Suprapubic skin (tissue), 4 donors: ENCODE measurements at places on chromosomes 5 and 9. TPM values are rescaled to one million over a fixed set of nuclear protein-coding genes. Genes with fewer than 3 reads are reported as not detected.

DNA sequence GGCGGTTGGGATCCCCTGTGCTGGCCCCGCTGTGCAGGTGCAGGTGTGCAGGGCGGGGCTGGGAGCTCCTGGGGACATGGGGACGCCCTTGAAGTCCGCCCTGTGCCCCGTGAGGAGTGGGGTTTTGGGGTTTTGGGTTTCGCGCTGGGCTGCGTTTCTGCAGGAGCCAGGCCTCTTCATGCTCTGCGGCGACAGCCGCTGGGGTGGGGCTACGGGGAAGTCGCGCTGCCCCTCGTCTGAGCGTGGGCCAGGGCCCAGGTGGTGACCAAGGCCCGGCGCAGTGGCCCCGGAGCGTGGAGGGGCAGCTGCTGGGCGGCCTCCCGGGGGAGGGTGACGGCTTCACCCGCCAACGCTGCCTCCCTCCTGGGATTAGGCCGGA is 47.8 kb upstream of the IRX4 start:
- no peaks in the 10 kb centered on the region for H3K36me3 ChIP-seq
- peaks cover 21% of the 10 kb centered on the region for H3K4me1 ChIP-seq
- peak overlapping the region; percentile 48 for H3K4me3 ChIP-seq
- peak overlapping the region; percentile 77 for H3K27ac ChIP-seq
- peaks cover 39% of the 10 kb centered on the region for H3K27me3 ChIP-seq
- DNase-seq = no peak

GRCh38 chr9:113186137-113186755 is 34.8 kb downstream of the FKBP15 start:
- peaks cover 89% of the 10 kb centered on the region for H3K36me3 ChIP-seq
- no peak overlapping the region for H3K27ac ChIP-seq
- no peak overlapping the region for H3K4me3 ChIP-seq

DNA sequence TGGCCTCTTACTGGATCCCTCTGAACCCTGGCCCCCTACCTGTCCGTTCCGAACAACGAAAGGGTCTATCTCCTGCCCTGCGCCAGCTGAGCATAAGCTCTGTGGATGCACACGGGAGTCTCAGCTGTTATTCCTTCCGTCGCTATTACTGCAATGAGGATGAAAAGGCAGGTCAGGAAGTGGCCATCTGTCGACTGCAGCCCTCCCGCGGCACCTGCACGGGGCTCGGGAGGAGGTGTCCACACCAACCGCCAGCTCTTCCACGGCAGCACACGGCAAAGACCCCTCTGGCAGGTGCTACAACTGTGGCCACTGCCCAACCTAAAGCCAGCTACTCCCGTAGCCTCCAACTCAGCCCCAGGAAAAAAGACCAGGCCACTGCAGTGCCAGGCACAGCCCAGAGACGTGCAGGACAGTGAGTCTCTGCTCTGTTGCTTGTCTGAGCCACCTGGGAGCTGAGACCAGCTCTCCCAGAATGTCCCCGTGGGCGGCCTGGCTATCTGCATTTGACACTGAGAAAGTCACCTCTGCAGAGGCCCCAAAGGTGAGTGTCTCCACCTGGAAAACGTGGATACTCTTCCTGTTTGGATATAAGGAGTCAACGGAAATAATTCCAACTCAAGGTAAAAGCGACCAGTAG is 19.1 kb downstream of the CAMSAP1 start:
- no peak overlapping the region for H3K4me3 ChIP-seq
- no peaks in the 10 kb centered on the region for H3K36me3 ChIP-seq
- no peak overlapping the region for H3K27ac ChIP-seq
- DNase-seq = peak; percentile 58
- H3K27me3 ChIP-seq = no peaks in the 10 kb centered on the region

GRCh38 chr5:38660194-38660668 is 103.8 kb upstream of the LIFR start:
- H3K36me3 ChIP-seq = no peaks in the 10 kb centered on the region
- no peak overlapping the region for H3K27ac ChIP-seq
- no peak overlapping the region for H3K4me3 ChIP-seq
- H3K4me1 ChIP-seq = no peaks in the 10 kb centered on the region
- no peaks in the 10 kb centered on the region for H3K27me3 ChIP-seq

The LOX gene
- 4.9 TPM for total RNA-seq

DNA sequence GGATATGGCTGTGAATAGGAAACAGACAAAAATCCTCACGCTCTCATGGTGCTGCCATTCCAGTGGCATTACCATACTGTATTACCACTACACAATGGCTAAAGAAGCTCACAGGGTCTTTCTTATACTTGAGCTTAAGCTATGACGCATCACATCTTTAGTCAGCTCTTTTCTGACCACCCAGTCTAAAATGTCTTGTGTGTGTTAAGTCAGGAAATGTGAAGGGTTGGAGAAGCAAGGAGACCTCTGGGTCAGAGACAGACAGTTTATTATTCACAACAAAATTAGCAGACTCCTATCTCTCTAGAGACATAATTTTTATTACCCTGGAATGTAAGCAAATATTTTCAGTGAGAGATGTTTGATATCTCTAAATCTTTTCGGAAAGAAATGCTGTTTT is 1583.2 kb upstream of the WWC1 start:
- no peaks in the 10 kb centered on the region for H3K36me3 ChIP-seq
- no peaks in the 10 kb centered on the region for H3K27me3 ChIP-seq
- no peaks in the 10 kb centered on the region for H3K4me1 ChIP-seq
- H3K4me3 ChIP-seq = no peak overlapping the region
- no peak overlapping the region for H3K27ac ChIP-seq

GRCh38 chr5:74556006-74556405 is 84.5 kb downstream of the ENC1 start:
- no peak for DNase-seq
- H3K27ac ChIP-seq = no peak overlapping the region
- H3K36me3 ChIP-seq = no peaks in the 10 kb centered on the region

The PPP2R2B gene
- 1.5 TPM for total RNA-seq

The IFNA13 gene
- not detected for total RNA-seq

DNA sequence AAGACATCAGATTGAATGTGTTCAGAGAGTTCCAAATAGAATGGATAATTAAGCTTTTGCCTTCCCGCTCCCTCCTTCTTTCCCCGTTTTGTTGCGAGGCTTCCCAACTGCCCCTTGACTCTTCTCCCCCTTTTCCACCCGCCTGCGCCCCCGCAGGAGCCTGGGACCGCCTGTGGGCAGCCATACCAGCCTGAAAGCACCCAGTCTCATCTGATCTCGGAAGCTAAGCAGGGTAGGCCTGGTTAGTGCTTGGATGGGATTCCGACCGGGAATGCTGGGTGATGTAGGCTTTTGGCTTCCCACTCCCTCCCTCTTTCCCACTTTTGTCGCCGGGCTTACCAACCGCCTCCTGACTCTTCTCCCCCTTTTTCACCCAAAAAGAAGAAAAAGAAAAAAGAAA is 6.8 kb upstream of the HSD17B4 start:
- no peaks in the 10 kb centered on the region for H3K4me1 ChIP-seq
- H3K36me3 ChIP-seq = no peaks in the 10 kb centered on the region
- no peak overlapping the region for H3K4me3 ChIP-seq
- no peaks in the 10 kb centered on the region for H3K27me3 ChIP-seq
- H3K27ac ChIP-seq = no peak overlapping the region
- no peak for DNase-seq

The PAEP gene
- total RNA-seq = not detected

- H3K4me1 ChIP-seq = no peaks in the 10 kb centered on the region
- no peak for DNase-seq
- H3K27ac ChIP-seq = no peak overlapping the region
- H3K27me3 ChIP-seq = no peaks in the 10 kb centered on the region
- H3K36me3 ChIP-seq = no peaks in the 10 kb centered on the region
These were observed 52.6 kb upstream of the CNOT6 start for GRCh38 chr5:180441564-180442051.

- peaks cover 44% of the 10 kb centered on the region for H3K4me1 ChIP-seq
- peak overlapping the region; percentile 77 for H3K27ac ChIP-seq
- no peaks in the 10 kb centered on the region for H3K27me3 ChIP-seq
- no peak overlapping the region for H3K4me3 ChIP-seq
- no peak for DNase-seq
These were observed 43.0 kb downstream of the ARHGAP26 start for GRCh38 chr5:142813220-142813619.

The NR5A1 gene
- not detected for total RNA-seq

DNA sequence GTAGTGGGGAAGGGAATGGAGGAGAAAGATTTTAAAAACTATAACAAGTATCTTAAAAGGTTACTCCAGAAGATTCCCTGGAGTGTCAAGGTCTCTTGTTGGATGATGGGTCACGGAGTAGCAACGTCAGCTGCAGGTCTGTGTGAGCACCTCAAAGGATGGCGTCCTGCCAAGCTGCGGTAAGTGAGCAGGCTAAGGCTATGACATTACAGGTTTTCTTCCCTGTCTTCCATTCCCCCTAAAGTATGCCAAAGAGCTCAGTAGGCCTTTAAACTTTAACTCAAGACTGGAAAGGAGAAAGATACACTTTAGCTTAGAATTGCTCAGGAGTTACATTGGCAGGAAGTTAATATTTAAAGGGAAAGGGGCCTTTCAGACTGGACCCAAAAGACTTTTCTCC is 17.5 kb downstream of the SPOCK1 start:
- no peak overlapping the region for H3K4me3 ChIP-seq
- H3K27ac ChIP-seq = no peak overlapping the region
- no peaks in the 10 kb centered on the region for H3K4me1 ChIP-seq
- no peaks in the 10 kb centered on the region for H3K27me3 ChIP-seq
- no peaks in the 10 kb centered on the region for H3K36me3 ChIP-seq

DNA sequence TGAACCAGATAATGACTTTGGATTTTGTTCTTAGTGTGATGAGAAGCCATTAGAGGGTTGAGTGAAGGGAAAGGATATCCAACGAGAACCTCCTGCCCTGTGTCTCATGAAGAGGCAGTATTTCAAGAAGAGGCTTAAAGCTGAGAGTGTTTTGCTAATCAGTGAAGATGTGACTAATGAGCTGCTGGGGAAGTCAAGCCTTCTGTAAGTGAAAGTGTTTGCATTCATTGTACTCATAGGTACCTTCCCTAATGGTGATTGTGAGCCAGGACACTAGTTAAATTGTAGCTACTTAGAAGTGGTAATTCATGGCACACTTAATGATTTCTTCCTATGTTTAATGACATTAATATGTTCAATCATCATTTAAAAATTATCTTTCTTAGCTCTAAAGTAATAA is 23.7 kb downstream of the PIP5K1B start:
- H3K4me1 ChIP-seq = no peaks in the 10 kb centered on the region
- H3K36me3 ChIP-seq = no peaks in the 10 kb centered on the region
- no peaks in the 10 kb centered on the region for H3K27me3 ChIP-seq
- H3K27ac ChIP-seq = no peak overlapping the region
- no peak for DNase-seq

The COL15A1 gene
- 15.0 TPM for total RNA-seq

- H3K27me3 ChIP-seq = no peaks in the 10 kb centered on the region
- H3K27ac ChIP-seq = no peak overlapping the region
- no peaks in the 10 kb centered on the region for H3K4me1 ChIP-seq
- H3K36me3 ChIP-seq = peaks cover 28% of the 10 kb centered on the region
- no peak overlapping the region for H3K4me3 ChIP-seq
- no peak for DNase-seq
These were observed 39.2 kb upstream of the LRRTM2 start for GRCh38 chr5:138914338-138914737.
